ENCODE measurements at places on chromosomes 1 and 21. TPM values are rescaled to one million over a fixed set of nuclear protein-coding genes. Genes with fewer than 3 reads are reported as not detected.

The DCST1 gene
- not detected for total RNA-seq

DNA sequence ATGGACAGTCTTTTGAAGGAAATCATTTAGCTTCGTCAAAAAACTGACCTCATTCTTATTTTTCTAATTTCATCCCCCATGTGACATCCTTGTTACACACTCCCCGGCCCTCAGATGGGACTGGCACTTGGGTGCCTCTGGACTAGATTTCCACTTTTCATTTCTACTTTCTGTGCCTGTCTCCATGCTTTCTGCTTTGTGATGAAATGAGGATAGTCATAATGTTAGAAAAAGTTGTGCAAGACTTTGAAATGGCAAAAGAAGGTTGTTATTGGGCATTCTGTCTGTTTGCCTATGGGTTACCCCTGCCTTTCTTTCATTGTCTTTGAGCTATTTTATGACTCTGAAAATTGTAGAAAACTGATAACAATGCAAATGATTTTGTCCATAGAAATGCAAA lies 54.9 kb downstream of the MDM4 start:
- H3K4me1 ChIP-seq = peaks cover 18% of the 10 kb centered on the region
- DNase-seq = no peak
- H3K4me3 ChIP-seq = no peak overlapping the region
- H3K27ac ChIP-seq = no peak overlapping the region
- no peaks in the 10 kb centered on the region for H3K27me3 ChIP-seq
- H3K36me3 ChIP-seq = peaks cover 5% of the 10 kb centered on the region

- peaks cover 2% of the 10 kb centered on the region for H3K36me3 ChIP-seq
- DNase-seq = no peak
These were observed 3.3 kb upstream of the PKNOX1 start for GRCh38 chr21:42970946-42971653.

DNA sequence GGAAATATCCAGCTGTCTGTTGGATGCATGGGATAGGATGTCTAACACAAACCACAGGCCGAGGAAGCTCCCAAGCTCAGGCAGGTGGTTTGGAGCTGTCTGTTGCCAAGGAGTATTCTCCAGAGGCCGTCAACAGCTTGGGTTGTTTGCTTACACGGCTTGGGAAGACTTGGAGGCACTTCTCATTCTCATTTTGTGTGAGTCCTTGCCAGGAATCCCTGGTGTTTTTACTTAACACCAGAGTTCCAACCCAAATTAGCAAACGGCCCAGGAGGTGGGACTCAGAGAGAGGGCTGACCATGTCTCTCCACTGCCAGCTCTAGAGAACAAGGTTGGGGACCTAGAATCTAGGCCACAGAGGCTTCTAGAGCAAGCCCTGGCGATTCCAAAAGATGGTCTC lies 72.7 kb upstream of the FAM20B start:
- no peak overlapping the region for H3K4me3 ChIP-seq
- H3K27me3 ChIP-seq = peaks cover 14% of the 10 kb centered on the region
- H3K4me1 ChIP-seq = no peaks in the 10 kb centered on the region
- no peaks in the 10 kb centered on the region for H3K36me3 ChIP-seq
- H3K27ac ChIP-seq = no peak overlapping the region

All from activated CD8-positive, alpha-beta memory T cell treated with anti-CD3 and anti-CD28 coated beads, Interleukin-2, amount 10 ng/mL, durations not matched to agents 7 days and 5 days (primary cell).